ENCODE measurements at places on chromosomes 1 and 21.

DNA sequence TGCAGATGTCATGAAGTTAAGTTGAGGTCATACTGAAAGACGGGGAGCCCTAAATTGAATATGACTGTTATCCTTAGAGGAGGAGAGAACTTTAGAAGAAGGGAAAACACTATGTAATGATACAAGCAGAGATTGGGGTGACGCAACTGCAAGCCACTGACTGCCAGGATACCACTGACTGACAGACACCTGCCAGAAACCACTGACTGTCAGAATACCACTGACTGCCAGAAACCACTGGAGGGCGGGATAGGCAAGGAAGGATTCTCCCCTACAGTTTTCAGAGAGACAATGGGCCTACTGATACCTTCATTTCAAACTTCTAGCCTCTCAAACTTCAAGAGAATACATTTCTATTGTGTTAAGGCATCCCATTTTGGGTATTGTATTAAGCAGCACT is 388.7 kb downstream of the USH2A start:
- no peak for DNase-seq

GRCh38 chr1:6785728-6786505 is 663 bp downstream of the CAMTA1 start:
- DNase-seq = peak; percentile 91

DNA sequence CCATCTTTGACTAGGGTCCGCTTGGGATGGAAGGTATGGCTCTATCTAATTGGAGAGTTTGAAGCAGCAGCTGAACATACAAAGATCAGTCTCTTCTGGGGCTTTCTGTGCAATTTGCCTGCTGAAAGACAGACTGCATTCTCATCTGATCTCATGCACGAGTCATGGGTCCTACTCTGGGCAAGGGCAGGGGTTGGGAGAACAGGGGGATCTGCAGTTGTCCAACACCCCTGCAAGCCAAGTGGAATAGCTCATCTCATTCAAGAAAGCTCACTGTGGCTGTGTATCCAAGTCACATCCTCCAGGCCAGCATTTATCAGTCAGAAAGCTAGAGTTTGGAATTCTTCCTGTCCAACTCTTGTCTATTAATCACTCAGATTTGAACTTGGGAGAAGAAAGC is 177.2 kb upstream of the C8B start:
- no peak for DNase-seq

GRCh38 chr1:198408716-198409115 is 131.8 kb downstream of the ATP6V1G3 start:
- DNase-seq = no peak

- no peak for DNase-seq
Observed at GRCh38 chr1:239805042-239805441, 286.6 kb upstream of the FMN2 start.

DNA sequence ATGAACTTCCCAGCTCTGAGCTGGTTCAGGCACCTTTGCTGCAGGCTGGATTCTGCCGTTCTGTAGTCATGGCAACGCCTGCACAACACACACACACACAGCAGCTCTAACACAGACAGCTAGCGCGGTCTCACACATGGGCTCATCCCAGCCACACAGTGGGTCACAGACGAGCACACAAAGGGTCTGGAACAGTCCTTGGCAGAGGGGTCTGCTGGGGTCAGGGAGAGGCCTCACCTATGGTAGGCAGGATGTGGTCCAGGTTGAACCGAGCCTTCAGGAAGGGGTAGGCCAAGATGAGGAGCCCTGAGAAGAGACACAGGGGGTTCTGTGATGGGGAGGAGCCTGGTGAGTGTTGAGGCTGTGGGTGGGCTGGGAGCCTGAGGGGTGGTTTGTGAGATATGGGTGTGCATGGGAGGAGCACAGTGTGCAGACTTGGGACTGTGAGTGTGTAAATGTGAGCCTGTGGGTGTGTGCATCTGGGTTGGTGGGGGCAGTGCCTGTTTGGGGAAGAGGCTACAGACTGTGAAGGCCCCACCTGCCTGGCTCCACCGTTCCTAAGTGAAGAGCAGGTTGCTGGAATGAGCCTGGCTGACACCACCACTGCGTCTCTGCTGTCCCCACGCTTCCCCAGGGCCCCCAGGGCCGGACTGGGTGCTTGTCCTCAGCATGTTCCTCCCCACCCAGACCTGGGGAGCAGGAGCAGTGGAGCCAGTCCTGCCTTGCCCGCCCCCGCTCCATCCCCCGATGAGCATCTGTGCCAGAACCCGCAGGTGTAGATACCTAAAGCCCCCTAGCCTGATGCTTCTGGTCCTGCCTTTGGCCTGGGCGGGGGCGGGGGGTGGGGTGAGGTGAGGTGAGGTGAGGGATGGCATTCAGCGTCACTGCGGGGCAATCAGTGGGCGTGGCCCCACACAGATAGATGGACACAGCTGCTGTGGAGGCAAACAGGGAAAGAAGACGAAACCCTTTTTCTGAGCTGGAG is 1.5 kb downstream of the KNCN start:
- DNase-seq = peak; percentile 81

DNA sequence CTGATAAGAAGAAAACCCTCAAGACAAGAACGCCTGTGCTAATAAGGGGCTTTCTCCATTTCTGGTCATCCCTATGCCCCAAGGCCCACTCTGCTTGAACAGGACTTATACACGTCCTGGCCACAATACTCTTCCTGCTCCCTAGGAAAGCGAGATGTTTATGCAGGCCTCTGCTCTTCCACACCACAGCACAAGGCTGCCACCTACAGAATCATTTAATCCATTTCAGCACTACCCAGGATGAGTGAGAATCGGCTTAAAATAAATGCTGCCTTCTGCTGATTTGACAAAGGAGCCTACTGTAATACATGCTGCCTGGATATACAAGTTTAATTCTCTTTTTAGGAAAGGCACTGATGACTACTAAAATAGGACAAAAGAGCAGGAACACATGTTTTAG is 29.4 kb downstream of the FRRS1 start:
- DNase-seq = peak; percentile 55

GRCh38 chr1:153933955-153934354 is 11.2 kb upstream of the GATAD2B start:
- peak; percentile 15 for DNase-seq

Measured in SK-N-SH (cell line).